Stromal cell of bone marrow (primary cell): ENCODE measurements at places on chromosomes 7 and 10.

DNA sequence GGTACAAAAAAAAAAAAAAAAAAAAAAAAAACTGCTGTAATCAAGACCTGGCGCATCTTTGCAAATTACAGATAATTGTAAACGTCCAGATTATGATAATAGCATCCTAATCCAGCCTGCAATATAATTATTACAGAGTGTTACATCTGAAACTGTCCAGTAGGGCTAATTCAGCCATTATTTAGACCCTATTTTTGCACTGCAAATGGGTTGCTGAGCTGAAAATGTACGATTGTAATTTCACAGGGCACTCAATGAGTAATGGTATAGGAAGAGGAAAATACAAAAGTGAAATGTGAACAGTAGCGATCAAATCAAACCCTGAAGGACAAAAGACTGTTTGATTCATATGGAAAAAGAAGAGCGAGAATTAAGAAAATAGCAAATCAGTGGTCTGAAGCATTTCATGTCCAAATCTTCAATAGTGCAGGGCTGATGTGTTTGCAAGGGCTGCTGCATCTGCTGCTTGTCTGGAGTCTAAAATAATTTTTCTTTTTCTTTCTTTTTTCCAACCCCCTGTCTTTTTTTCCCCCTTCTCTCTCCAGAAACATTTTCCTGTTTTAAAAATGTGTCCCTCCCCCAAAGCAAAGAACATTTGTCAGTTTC lies 8.9 kb downstream of the DLX6 start:
- DNase-seq = no peak

DNA sequence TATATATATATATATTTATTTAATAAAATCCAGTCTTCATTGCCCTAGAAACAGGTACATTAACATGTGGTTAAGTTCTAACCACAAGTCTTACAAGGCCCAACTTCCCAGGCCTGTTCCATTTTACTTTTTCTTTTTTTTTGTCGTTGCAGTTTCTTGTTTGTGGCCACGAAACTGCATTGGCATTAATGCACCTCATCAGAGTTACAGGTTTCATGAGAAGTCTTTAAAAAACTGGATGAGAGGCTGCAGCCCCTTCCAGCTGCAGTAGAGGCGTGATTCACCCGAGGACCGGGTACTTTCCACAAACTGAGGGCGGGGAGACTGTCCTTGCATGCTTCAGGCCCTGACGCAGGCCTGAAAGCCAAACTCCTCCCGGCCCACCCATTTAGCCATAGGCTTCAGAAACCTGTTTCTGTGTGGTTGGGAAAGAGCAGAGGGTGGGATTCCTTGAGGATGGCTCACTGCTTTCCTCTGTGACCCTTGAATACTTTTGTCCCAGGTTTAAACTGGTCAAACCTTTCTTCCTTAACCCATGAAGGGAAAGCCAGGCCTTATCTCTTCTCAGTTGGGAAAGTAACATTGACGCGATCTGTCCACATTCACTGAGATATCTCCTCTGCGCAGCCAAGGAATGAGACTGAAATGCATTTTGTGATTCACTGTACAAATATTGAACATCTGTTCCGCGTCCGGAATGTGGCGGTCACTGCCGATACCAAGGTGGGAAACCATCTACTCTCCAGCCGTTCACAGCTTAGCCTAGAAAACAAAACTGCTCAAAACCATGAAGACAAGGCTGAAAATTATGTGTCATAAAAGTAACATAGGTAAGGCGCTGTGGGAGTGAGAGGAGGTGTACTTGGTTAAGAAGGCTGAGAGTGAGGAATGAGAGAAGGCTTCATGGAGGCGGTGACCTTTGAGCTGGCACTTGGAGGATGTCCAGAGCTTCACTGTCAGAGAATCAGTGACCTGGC lies 311.7 kb downstream of the GATA3 start:
- no peak for DNase-seq

GRCh38 chr10:112701878-112702255 lies 248.2 kb upstream of the TCF7L2 start:
- DNase-seq = no peak

- DNase-seq = no peak
Observed at GRCh38 chr7:105906695-105907094, 30.3 kb upstream of the ATXN7L1 start.

- no peak for DNase-seq
Observed at GRCh38 chr10:6065835-6066234, 3.7 kb upstream of the IL2RA start.

DNA sequence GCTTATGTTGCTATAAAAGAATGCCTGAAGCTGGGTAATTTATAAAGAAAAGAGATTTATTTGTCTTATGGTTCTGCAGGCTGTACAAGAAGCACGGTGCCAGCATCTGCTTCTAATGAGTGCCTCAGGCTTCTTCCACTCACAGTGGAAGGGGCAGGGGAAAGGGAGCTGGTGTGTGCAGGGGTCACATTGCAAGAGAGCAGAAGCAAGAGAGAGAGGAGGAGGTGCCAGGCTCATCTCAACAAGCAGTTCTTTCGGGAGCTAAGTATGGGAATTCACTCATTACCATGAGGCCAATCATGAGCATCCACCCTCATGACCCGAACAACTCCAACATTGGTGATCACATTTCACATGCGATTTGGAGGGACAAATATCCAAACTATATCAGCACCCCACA lies 17.2 kb upstream of the SLK start:
- DNase-seq = no peak

DNA sequence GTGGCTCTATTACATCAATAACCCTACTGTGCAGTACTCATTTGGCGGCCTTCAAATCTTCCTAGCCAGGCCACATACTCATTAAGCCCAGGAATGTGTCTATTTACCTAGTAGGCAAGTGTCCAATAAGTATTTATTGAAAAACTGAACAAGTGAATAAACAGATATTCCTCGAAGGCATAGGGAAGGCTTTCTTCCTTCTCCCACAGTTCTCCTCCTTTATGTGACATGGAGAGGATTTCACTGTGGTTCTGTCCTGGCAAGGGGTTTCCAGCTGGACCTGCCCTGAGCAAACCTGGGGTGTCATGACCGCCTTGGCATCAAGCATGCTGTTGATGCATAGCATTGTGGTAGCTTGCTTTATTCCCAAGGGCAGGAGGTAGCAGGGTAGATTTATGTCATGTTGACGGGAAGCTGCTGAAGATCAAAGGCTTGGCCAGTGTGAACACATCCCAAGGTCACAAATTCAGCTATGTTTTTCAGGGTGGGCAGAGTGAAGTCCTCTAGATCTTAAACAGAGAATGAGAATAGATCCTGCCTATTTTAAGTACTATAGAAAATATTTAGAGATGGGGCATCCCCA lies 195.1 kb downstream of the INHBA start:
- DNase-seq = no peak

DNA sequence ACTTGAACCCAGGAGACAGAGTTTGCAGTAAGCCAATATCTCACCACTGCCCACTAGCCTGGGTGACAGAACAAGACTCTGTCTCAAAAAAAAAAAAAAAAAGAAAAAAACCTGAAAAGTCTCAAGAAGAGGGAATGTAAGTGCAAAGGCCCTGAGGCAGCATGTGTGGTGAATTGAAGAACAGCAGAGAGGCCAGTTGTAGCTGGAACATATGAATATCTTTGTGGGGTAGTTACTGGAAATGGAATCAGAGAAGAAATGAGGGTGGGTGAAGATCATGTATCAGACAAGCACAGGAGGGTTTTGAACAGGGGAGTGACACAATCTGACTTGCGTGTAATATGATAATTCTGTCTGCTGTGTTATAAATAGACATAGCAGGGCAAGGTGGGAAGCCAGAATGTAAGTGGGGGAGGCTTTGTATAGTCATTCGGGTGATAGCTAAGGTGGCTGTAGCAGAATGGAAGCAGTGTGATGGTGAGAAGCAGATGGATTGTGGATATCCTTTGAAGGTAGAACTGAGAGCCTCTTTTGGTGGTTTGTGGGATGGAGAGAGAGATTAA lies 45.3 kb upstream of the ITGA8 start:
- DNase-seq = no peak

DNA sequence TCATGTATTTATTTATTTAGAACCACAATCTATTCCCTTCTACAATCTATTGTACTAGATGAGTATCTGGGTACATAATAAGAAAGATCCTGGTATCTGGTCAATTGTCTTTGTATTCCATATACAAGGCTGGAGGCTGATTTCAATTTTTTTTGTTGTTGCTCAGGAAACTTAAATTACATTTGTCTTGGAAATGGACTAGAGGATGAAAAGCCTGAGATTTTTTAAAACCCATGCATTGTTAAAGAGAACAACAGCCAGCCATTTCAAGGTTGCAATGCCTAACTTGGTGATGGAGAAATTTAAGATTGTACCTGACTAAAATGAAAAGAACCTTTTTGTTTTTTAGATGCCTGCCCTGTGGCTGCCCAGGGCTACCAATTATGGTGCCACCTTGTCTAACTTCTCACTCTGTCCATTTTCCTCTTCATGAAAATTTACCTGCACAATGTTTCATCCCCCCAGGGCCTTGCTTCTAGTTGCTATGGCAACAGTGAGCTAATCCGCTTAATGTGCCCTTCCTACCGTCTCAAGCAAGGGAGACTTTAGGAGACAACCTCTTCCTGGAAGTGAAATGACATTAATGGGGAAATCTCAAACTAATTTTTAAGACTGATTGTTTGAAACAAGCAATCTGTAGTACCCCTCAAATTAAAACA lies 203.7 kb upstream of the PHYHIPL start:
- DNase-seq = no peak

DNA sequence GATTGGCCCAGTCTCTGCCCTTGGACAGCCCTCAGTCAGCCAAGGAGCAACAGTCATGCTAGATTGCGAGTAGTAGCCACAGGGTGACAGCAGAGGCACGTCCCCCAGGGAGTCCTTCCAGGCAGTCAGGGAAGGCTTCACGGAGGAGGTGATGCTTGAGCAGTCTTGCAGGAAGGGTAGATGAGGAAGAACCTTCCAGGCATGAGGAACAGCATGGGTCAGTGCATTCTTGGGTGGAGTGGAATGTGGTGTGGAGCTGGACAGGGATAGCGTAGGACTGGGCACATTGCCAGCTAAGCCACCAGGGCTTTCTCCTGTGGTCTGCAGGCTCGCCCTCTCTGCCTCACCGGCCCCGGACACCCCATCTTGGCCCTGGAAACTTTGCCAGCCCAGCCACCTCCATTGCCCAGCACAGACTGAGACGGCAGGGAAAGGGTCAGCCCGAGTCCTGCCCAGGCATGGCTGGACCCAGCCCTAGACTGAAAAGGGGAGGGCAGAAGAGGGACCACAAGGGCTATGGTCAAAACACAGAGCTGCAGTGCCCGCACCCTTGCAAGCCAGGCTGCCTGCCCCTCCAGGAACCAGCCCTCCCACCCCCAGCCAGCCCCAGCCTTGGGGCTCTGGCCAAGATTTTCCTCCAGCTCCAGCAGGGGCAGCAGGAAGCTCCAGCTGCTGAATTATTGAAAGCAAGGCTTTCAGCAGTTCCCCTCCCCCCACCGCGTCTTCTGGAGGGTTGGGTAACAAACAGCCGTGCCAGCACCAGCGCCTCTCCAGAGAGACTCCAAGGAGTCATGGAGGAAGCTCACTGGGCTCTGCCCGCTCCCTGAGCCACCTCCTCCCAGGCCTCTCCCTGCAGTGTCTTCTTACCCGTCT lies 18.7 kb downstream of the SRRM3 start:
- DNase-seq = peak; percentile 40

DNA sequence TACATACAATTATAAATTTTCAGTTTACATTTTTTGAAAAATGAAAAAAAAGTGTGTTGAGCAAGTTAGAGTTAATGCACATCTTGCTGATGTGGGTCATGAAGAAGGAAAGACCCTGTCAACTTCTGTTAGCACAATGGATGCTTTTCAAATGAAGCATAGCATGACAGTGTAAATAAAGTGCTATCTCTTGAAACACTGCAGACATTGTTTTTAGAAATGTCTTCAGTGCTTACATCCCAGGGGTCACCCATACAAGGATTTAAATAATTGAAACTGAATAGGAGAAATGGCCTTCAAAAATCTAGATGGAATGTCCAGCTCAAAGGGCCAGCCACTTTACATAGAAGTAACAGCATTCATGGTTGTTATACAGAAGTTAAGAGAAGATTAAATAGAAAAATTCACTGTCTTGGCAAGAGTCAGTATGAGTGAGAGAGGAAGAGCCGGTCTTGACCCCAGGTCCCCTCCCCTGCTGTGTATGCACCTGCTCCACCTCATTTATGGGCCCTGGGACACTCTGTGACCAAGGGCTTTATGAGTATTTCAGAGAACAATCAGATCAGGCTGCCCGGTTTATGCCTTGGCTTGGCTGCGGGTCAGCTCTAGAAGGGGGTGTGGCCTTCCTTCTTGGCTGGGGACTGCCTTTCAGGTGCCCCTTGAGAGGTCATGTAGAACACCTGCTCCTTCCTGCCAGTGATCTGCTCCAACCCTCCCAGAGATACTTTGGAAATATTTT lies 237.7 kb upstream of the TMEM72 start:
- no peak for DNase-seq

GRCh38 chr7:40356312-40356711 lies 221.5 kb downstream of the SUGCT start:
- peak; percentile 17 for DNase-seq

GRCh38 chr7:150665896-150666295 lies 19.6 kb upstream of the GIMAP2 start:
- no peak for DNase-seq

DNA sequence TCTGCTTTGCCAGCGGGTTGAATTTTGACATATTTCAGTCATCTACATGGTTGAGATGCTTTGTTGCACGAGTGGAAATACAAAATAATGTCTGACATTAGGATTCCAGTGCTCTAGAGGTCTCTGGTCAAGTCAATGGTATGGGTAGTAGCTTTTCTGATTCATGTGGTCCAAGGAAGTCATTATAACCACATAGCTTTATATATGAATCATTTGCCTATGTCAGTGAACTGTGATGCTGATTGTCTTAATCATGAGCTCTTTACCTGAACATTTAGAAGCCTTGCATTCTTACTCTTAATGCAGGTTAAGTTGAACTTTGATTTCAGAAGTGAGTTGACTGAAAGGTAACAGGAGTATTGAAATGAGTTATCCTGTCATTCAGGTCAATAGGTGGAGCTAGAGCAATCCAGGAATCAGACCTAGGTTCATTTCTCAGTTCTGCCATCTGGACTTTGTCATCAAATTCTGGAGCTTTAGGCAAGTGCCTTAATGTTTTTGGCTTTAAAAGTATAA lies 3.3 kb downstream of the MAPK8 start:
- peak; percentile 7 for DNase-seq

GRCh38 chr7:128841921-128842673 lies 11.9 kb downstream of the FLNC start:
- no peak for DNase-seq
